ENCODE measurements at places on chromosomes 11 and 22.

GRCh38 chr22:30212363-30212995 is 34.1 kb downstream of the LIF start:
- no peak for DNase-seq

- no peak for DNase-seq
Measured at GRCh38 chr11:95289378-95290101, 58.5 kb upstream of the SESN3 start.

- no peak for DNase-seq
Measured at GRCh38 chr22:50612528-50613221, 12.1 kb downstream of the MAPK8IP2 start.

- no peak for DNase-seq
Measured at GRCh38 chr11:15671216-15671615, 556.5 kb downstream of the INSC start.

- no peak for DNase-seq
Measured at GRCh38 chr22:17234144-17234623, 14.9 kb upstream of the ADA2 start.
